ENCODE measurements at places on chromosomes 1 and 21. TPM values are rescaled to one million over a fixed set of nuclear protein-coding genes. Genes with fewer than 3 reads are reported as not detected.

GRCh38 chr1:206982216-206982615 is 12.0 kb upstream of the FCAMR start:
- H3K27me3 ChIP-seq: peaks cover 20% of the 10 kb centered on the region
- no peak overlapping the region for H3K27ac ChIP-seq
- H3K36me3 ChIP-seq: no peaks in the 10 kb centered on the region
- no peak overlapping the region for H3K4me3 ChIP-seq

GRCh38 chr21:42041711-42042110 is 29.4 kb upstream of the UMODL1 start:
- H3K36me3 ChIP-seq: no peaks in the 10 kb centered on the region
- H3K27ac ChIP-seq: no peak overlapping the region
- no peak for DNase-seq
- no peaks in the 10 kb centered on the region for H3K27me3 ChIP-seq

GRCh38 chr1:161723459-161724141 is 2.3 kb downstream of the FCRLB start:
- H3K27ac ChIP-seq: no peak overlapping the region
- H3K4me1 ChIP-seq: peaks cover 22% of the 10 kb centered on the region
- DNase-seq: no peak
- no peak overlapping the region for H3K4me3 ChIP-seq
- no peaks in the 10 kb centered on the region for H3K36me3 ChIP-seq
- H3K27me3 ChIP-seq: peaks cover 13% of the 10 kb centered on the region

DNA sequence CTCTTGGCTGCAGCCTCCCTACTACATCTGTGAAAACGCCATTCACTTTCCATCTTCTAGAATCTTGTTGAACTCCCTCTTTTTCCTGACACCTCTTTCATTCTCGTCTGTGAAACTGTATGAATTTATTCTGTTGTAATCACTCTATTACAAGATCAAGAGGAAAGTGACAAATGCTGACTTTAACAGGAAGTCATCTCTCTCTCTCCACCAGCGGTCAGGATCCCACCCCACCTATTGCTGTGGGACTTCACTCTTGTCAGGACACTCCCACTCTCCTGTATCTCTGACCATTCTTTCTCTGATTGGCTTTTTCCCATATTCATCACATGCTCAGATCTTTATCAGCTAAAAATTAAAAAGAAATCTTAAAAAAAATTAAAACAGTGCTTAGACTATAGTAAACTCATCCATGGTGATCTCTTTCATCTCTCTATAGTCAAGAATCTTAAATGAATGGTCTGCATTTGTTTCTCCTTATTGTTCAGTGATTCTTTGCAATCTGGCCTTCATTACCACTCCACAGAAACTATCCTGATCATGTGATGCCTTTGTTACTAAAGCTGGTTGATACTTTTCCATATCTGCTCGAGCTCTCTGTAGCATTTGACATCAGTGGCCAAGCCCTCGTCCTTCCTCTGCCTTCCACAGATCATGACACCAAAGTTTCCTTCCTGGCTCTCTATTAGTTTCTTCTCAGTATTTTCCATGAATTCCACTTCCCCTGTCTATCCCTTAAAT is 113.6 kb downstream of the UCHL5 start:
- no peak overlapping the region for H3K4me3 ChIP-seq
- DNase-seq: no peak
- H3K27me3 ChIP-seq: no peaks in the 10 kb centered on the region
- no peak overlapping the region for H3K27ac ChIP-seq

DNA sequence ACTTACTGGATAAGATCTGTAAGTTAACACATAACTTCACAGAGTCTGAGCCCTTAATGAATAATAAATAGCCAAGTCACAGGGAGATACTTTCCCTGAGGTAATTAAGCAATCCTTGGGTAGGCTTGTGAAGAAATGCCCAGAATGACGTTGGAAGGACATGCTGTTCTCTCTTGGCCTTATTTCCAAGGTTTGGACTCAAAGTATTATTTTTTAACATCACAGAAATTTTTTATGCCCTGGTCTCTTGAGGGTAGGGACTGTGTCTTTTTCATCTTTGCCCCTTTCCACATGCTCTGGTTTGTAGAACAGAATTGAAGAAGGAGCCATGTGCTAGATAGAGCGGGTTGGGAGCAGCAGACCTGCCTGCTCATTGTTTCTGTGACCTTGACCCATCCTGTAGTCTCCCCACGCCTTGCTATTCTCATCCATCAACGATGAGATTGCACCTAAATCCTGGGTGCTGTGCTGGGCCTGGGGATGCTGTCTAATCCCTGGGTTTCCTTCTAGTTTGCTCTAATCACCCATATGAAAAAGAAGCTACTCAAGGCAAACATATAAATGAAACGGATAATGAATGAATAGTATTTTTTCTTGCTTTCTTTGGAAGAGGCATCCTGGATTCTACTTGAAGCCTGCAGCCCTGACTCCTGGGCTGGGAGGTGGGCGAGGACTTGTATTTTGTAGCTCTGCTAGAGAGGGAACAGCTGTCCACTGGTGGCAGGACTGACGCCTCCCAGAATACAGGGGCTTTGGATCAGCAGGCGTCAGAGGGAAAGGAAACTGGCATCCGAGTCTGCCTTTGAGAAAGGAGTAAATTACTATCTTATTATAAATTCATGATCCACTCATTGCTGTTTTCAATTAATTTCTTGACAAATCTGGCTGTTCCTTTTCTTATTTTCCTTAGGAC is 17.5 kb upstream of the LAMTOR5 start:
- H3K36me3 ChIP-seq: no peaks in the 10 kb centered on the region

DNA sequence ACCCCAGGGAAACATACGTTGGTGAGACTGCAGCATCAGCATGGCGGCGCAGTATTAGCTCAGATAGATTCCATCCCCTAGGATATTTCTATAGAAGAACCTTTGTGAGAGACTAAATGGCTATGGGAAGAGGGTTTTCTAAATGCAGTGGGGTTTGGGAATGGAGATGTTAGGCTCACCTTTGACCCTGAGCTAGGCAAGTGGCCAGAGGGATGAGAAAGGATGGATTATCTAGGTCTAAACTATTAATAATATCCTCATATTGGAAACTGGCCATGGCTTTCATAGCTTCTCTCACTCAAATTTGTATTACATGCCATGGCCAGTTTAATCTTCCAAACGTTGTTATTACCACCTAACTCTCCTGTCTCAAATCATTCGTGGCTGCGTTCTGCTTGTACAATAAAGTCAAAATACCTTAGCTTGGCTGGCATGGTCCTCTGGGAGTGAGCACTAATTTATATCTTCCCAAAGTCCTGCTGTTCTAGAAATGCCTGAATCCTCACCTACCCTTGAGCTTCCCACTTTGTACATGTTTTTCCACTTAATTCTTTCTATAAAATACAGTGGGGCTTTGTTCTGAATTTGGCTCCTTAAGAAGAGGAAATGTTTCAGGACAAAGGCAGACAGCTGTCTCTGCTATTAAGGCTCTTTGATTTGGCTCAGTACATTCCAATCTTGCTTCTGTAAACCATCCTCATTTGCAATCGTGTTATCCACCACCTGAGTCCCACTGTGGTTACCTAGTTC is 31.0 kb upstream of the COG2 start:
- no peaks in the 10 kb centered on the region for H3K36me3 ChIP-seq
- no peak overlapping the region for H3K27ac ChIP-seq
- no peak overlapping the region for H3K4me3 ChIP-seq

DNA sequence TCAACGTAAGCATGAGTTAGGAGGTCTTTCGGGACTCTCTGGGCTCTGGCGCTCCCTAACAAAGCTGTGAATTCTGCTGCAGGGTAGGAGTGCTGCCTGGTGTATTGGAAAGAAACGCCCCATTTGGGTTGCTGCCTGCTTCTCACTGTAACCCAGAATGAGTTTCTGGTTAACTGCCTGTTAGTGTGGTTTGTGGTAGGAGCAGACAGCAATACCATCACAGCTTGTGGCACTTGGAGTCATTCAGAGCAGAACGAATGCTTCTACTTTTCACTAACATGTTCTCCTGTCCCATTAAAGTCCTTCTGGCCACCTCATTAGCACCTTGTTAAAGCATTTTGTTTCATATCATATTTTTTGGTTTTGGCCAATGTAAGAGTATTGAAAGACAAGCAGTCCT is 18.1 kb downstream of the MAP3K7CL start:
- no peaks in the 10 kb centered on the region for H3K4me1 ChIP-seq
- H3K27me3 ChIP-seq: no peaks in the 10 kb centered on the region
- H3K27ac ChIP-seq: no peak overlapping the region
- H3K36me3 ChIP-seq: no peaks in the 10 kb centered on the region

DNA sequence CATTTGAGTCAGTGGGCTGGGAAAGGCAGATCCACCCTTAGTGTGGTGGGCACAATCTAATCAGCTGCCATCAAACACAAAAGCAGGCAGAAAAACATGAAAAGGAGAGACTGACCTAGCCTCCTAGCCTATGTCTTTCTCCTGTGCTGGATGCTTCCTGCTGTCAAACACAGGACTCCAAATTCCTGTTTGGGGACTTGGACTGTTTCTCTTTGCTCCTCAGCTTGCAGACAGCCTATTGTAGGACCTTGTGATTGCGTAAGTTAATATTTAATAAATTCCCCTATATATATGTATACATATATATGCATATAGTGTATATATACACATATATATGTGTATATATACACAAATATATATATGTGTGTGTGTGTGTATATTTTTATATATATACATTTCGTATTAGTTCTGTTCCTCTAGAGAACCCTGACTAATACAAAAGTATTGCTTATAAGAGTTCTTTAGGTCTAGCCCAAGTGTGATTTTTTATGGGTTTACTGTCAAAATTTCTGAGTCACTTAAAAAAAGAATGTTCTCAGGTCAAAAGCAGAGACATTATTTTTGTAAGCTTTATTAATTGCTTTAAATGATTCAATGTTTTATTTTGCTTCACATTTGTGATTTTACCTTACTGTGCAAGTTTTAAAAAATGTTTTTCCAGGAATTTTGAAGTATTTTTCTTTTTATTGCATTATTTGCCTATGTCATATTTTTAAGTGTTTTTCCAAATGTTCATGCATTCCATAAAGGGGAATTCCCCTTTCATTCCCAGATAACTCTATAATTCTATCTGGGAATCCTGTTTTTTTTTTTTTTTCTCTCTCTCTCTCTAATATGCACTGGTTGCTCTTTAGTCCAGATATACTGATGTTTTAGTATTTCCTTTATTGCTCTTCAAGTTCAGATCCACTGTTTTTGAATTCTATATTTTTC is 92.1 kb upstream of the ADAMTS5 start:
- no peak for DNase-seq
- H3K4me3 ChIP-seq: no peak overlapping the region
- no peaks in the 10 kb centered on the region for H3K36me3 ChIP-seq
- H3K4me1 ChIP-seq: no peaks in the 10 kb centered on the region

DNA sequence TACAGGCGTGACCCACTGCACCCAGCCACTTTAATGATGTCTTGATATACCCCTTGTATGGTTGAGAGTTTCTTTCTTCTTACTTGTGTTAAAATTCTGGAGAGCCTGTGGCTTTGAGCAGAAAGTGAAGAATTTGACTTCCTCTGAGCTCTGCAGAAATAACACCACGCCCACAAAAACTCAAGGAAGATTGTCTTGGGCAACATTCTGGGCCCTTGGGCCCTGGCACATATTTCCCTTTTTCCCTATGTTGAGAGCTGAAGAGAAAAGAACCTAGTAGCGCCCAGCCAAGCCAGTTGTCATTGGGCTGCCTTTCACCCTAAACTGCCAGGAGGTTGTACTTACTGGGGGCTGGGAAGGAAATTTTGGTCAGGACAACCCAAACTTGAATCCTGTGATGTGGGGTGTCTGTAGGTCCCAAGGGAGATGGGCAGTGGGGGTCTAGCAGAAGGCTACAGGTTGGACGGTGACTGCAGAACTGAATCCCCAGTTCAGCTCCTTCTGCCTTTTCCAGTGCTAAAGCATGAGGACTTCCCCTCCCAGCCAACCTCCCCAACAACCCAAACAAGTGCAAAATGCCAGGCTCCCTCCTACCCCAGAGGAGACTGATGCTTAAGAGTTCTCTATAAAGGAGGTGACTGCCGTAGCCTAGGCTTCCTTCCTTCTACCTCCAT is 11.7 kb upstream of the SNAPIN start:
- DNase-seq: no peak
- H3K27me3 ChIP-seq: no peaks in the 10 kb centered on the region
- H3K4me3 ChIP-seq: no peak overlapping the region
- peaks cover 27% of the 10 kb centered on the region for H3K4me1 ChIP-seq
- no peak overlapping the region for H3K27ac ChIP-seq

DNA sequence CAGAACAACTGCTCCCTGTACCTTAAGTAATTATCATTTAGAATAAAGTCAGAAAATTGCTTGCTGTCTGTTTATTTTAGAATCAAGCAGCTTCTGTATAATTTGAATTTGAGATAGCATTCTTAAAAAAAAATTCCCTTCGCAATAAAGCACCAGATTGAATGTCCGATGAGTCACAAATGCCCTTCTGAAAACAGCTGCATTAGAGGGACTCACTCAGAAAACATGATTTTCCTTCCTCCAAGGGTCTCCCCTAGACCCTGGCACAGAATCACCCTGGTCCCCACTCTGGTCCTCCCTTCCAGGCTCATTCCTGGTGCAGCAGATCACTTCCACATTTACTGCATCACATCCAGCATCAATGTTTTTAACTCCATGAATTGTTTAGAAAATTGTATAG is 471.1 kb upstream of the VAMP3 start:
- H3K27ac ChIP-seq: no peak overlapping the region
- no peak overlapping the region for H3K4me3 ChIP-seq
- H3K4me1 ChIP-seq: no peaks in the 10 kb centered on the region
- DNase-seq: no peak

DNA sequence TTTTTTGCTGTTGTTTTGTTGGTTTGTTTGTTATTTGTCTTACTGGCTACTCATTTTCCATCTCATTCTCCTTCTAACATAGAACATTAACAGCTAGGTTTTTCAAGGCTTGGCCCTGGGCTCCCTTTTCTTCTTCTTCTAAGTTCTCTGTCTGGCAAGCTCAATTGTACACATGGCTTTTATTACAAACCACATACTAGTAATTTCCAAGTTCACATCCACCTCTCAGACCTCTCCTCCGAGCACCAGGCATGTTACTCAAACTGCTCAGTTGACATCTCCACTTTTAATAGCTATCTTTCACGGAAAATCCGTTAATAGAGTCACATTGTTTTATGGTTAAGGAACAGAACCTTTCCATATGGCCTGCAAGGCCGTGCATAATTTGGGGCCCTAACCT is 736.9 kb upstream of the ADAMTS5 start:
- H3K4me3 ChIP-seq: no peak overlapping the region
- no peak for DNase-seq
- H3K27ac ChIP-seq: no peak overlapping the region
- no peaks in the 10 kb centered on the region for H3K27me3 ChIP-seq
- H3K4me1 ChIP-seq: no peaks in the 10 kb centered on the region

PUM1 gene
- 108 TPM for polyA plus RNA-seq

ZYG11B gene
- 13.6 TPM for polyA plus RNA-seq

SPRR2G gene
- polyA plus RNA-seq: not detected

AMY1C gene
- polyA plus RNA-seq: not detected

MSH4 gene
- not detected for polyA plus RNA-seq

RHD gene
- 0.29 TPM for polyA plus RNA-seq

SPATA1 gene
- 0.21 TPM for polyA plus RNA-seq

SCMH1 gene
- 5.5 TPM for polyA plus RNA-seq

All from CD4-positive, CD25-positive, alpha-beta regulatory T cell (primary cell).